ENCODE measurements at places on chromosomes 6 and 20.

DNA sequence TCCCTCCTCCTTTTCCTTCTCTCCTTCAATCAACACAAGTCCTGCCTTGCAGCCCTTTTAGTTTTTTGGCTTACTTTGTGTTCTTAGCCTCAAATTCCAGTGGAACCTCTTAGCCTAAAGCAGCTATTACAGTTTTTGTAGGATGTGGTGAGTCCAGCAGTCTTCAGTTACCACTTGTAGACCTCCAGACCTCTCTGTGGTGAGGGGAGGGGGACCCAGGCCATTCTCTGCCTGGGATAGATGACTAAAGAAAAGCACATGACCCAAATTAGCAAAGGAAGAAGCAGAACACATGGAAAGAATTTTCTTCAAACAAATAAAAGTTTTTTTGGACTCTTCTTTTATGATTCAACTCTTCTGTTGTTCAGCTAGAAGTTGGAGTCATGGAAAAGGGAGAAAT is 246.5 kb downstream of the HAO1 start:
- no peak for DNase-seq

DNA sequence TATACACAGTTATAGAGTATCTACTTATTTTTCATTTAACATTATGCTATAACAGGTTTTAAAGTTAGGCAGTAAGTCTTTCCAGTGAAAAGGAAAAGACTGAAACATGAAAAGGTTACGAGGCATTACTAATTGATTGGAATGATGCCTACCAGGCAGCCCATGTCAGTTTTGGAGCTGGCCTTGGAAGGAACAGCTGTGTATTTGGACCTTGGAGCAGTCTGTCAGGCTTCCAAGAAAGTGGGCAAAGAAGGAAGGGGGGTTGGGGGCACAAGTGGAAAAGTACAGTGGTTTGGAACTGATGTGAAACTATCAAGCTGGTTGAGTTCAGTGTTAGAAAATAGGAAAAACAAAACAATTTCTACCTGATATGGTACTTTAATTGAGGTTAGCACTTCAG is 41.7 kb downstream of the SLC16A10 start:
- DNase-seq, result no peak

GRCh38 chr20:12044969-12045368 is 127.3 kb downstream of the BTBD3 start:
- no peak for DNase-seq

DNA sequence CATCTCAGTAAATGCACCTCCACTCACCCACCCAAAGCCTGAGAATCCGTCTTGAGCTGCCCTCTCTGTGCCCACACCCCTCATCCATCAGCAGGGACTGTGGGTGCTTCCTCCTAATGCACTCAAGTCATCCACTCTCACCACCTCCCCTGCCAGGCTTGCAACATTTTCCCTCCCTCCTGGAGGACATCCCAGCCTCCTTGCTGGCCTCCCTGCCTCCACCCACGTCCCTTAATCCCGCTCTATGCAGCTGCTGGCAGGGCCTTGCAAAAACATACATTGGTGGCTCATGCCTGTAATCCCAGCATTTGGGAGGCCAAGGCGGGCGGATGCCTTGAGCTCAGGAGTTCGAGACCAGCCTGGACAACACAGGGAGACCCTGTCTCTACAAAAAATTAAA is 15.6 kb upstream of the SRC start:
- no peak for DNase-seq

DNA sequence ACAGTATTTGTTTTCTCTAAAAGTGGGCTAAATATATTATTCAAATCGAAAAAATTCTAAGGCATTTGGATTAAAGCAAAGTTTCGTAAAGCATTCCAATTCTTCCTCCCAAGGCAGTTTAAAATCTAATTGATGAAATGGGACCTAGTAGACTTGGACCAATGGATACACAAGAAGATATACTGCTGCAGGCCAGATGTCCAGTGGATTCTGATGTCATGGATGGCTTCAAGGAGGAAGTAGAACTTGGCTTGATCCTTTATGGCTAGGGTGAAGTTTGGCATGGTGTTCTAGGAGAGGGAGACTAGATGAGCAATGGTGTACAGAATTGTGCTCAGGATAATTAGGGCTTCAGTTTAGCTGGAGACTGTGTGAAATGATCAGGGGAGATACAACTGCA is 559.5 kb upstream of the MMS22L start:
- DNase-seq, result no peak

All from brain pericyte (primary cell).